ENCODE measurements at places on chromosomes 16 and 17.

- DNase-seq: no peak
Observed at GRCh38 chr17:15414532-15415306, 52.7 kb downstream of the CDRT4 start.

DNA sequence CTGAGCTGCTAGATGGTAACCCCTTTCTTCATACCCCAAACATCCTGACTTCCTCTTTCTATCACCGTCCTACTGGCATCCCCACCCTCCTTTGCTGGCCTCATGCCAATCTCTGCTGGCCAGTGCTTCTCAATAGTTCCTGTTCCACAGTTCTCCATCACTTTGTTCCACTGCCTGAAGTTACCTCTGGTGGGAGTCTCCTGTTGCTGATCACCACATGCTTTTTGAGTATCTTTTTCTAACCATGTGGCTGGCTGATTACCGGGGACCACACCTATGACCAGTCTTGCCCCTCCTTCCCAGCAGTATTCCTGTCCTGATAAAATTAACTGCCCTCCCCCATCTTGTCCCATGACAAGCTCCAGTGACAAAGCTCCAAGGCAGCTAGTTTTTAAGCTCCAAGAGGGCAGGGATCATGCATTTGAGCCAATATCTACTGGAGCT lies 380.4 kb upstream of the CCL2 start:
- DNase-seq: no peak

DNA sequence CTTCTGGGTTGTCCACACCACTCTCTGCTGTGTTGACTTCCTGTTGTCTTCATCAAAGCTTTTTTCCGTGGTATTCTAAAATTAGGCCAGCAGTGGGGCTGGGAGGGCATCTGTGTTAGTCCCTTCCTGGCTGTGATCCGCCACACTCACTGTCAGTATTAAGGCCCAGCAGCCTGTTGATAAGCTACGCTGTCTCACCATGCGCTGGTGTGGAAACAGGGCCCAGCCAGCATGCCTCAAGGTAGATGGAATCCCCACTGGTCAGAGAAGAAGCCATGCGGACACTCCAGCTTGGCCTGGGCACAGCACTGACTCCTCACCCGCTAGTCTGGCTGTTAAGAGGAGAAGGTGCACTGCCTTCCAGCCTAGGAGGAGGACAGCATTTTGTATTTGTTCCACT lies 11.4 kb downstream of the CDR2L start:
- no peak for DNase-seq

- DNase-seq: no peak
Observed at GRCh38 chr16:58821886-58822285, 87.8 kb upstream of the GOT2 start.

DNA sequence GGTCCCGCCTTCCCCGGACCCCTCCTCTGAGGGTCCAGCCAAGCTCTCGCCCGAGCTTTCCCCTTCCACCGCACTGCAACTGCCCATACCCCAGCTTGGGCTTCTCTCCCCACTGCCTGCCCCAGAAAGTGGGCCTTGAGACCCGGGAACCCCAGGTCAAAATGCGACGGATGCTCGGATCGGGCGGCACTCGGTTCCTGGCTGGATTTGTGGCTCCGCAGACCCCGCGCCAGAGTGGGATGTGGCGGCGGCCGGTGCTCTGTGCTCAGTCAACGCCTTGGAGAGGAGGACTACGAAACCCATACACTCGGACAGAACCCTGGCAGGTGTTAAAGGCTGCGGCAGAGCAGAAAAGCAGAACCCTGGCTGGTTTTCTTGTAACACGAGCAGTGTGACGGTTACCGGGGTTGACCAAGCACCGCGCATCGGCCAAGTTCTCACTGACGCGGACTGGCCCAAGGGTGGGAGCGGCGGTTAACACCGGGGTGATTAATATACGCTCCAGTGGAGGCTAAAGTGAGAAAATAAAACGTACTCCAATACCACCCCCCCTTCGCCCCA lies 885 bp upstream of the SLFN13 start:
- no peak for DNase-seq

Data from fibroblast of skin of right biceps (primary cell).